ENCODE measurements at places on chromosomes 5 and 9.

GRCh38 chr5:164277720-164278119, 772.3 kb downstream of the MAT2B start:
- DNase-seq, result no peak

GRCh38 chr5:17147170-17147569, 70.3 kb upstream of the BASP1 start:
- DNase-seq, result no peak

GRCh38 chr5:81020478-81021167, 60.5 kb downstream of the RASGRF2 start:
- DNase-seq, result no peak

GRCh38 chr5:1175015-1175414, 26.4 kb upstream of the SLC6A19 start:
- no peak for DNase-seq

DNA sequence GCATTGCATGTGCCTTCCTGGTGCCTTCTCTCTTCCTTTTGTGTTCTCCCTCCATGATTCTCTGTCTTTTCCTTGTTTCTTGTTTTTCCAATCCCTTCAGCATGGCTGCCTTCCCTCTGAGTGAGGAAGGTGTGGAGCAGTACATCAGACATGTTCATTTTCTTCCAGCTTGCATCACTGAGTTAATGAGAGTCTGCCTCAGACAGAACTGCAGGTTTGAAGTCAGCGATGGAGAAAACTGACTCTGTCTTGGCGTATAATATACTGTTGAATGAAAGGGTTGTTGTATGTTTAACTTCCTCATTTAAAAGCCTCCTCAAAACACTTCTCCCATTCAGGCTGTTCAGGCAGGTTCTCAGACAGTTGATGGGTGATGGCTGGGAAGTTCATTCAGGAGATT, 129.3 kb downstream of the KDM4C start:
- DNase-seq, result no peak

- no peak for DNase-seq
Measured at GRCh38 chr9:71355884-71356283, 234.5 kb upstream of the TRPM3 start.

- DNase-seq, result no peak
Measured at GRCh38 chr5:83035373-83036100, 41.7 kb downstream of the TMEM167A start.

DNA sequence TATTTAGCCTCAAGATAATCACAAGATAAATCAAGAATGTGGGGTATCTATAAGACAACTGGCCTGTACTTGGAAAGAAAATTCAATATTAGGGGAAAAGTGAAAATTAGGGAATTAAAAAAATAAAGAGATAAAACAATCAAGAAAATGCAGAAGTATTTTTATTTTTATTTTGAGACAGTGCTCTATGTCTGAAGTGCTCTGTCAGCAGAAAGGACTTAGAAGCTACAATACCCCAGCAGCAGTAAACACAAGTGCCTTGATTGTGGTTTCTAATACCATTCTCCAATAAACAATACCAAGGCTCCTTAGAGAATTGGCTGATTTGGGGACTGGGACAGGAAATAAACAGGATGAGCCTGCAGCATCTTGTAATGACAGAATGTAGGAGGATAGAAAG, 144.9 kb downstream of the RFK start:
- DNase-seq, result no peak

GRCh38 chr9:3124001-3124400, 280.1 kb upstream of the PUM3 start:
- no peak for DNase-seq

- no peak for DNase-seq
Measured at GRCh38 chr5:5335107-5335506, 87.4 kb upstream of the ICE1 start.

GRCh38 chr5:61625681-61626621, 293.9 kb downstream of the ZSWIM6 start:
- peak; percentile 52 for DNase-seq

GRCh38 chr5:24817966-24818365, 173.2 kb upstream of the CDH10 start:
- no peak for DNase-seq

- DNase-seq, result no peak
Measured at GRCh38 chr9:18739127-18739526, 265.2 kb downstream of the ADAMTSL1 start.

DNA sequence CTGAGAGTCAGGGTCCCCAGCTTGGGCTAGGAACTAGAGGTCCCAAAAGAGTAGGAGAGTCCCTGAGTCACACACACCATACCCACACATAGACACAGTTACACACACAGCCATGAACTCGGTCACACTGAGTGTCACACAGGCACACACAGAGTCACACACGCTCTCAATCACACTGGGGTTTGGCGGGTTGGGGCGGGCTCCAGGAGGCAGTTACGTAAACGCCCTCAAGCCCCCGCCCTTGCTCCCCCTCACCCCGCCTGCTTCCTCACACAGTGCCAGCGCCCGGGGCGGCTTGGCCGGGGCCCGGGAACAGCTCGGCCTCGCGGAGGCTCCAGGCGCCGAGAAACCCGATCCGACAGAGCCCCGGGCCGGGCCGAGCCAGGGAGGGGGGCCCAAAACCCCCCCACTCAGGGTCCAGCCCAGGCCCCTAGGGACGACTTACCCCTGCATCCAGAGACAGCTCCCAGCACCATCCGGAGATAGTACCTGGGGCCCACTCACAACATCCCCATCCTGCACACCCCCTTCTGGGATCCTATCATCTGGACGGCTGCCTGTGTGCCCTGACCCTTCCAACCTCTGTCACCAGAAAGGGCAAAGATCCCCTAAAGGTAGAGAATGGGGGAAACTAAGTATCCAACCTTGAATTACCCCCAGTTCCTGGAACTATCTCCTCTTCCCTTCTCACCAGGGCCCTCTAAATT, 3.5 kb upstream of the CNTFR start:
- no peak for DNase-seq

DNA sequence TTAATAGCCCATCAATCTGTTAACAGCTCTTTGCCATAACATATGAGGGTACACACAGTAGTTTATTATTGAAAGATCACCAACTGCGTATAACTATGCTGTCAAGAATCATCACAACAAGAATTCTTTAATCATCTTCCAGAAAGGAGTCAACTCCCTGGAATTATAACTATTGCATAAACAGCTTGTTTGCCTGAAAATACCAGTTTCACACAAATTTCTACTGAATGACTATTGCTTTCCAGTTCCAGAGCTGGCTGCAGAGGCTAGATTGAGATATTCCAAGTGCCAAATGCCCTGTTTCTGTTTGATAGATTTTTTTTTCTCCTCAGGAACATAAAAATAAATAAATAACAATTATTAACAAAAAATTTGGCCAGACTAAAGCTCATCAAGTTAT, 444.7 kb downstream of the TLE1 start:
- DNase-seq, result no peak

DNA sequence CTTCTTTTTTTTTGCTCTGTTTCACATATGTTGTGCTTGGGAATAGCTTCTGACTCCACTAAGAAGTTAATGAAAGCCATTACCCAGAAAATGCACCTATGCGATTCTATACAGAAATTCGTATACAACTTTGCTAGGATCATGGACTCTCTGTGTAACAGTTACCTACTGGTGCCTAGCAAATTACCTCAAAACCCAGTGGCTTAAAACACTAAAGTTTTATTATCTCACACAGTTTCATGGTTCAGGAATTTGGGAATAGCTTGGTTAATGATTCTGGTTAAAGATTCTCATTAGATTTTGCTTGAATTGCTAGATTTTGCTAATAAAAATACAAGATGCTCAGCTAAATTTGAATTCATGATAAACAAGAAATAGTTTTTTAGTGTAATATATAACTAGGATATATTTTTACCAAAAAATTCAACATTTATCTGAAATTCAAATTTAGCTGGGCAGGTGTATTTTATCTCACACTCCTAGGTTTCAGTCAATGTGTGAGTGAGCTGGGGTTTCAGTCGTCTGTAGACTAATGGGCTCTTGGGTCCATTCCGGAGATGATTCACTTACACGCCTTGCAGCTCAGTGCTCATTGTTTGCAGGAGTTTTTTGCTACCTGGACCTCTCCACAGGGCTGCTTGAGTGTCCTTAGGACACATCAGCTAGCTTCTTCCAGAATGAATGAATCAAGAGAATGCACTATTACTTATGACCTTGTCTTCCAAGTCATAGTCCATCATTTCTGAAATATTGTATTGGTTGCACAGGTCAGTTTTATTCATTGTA, 75.1 kb downstream of the MROH2B start:
- no peak for DNase-seq

DNA sequence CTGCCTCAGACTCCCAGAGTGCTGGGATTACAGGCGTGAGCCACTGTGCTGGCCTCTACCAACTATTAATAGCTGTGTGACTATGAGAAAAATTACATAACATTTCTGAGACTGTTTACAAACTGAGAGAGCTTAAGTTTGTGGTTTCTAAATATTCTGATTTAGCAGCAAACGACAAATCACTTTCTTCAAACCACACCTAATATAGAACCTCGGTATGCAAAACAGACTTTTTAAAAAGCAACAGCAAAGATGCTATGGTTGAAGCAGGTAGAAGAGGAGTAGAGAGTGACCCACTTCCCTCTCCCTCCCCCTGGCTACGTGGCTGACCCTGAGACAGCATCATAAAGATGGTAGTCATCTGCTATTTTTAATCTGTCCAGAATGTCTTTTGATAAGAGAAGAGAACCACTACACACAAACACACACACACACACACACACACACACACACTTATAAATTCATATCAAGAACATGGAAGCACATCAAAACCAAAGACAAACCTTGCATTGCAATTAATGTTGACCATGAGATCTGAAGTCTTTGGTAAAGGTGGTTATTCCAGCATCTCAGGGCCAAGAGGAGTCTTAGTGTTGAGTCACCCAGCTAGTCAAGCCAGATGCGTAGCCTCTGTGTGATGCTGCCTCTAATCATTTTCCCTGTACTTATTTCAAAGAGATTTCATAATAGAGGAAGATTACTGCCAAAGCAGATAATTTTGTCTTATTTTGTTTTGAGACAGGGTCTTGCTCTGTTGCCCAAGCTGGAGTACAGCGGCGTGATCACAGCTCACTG, 58.1 kb upstream of the TMEM215 start:
- no peak for DNase-seq

GRCh38 chr5:81843845-81844244, 92.9 kb upstream of the SSBP2 start:
- no peak for DNase-seq

DNA sequence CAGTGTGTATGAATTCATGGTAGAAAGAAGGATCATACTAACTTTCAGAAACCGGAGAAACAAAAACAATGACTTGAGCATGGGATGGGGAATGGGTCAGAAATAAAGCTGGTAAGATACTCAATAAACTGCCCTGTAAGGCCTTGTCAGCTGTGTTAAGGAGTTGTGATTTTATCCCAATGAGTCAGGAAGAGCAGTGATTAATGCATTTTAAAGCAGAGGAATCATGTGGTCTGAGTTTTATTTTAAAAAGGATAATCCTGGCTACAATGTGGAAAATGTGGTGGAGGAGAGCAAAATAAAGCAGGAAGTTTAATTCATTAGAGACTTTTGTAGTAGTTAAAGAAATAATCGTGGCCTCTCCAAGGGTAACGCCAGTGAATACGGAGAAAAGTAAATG, 28.7 kb downstream of the DHX29 start:
- DNase-seq, result no peak

DNA sequence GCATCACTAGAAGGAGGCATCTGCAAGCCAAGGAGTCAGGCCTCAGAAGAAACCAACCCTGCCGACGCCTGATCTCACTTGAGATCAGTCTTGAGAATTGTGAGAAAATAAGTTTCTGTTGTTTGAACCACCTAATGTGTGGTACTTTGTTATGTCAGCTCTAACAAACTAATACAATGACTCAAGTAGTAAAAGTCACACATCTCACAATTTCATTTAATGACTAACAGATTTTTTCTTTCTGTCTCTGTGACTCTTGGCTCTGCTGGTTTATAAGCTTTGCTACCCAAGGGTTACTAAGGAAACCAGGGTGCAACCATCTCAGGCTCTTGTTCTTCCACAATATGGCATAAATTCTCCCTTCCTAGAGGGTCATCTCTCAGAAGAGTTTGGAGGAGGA, 315.8 kb upstream of the GRAMD2B start:
- DNase-seq, result no peak

DNA sequence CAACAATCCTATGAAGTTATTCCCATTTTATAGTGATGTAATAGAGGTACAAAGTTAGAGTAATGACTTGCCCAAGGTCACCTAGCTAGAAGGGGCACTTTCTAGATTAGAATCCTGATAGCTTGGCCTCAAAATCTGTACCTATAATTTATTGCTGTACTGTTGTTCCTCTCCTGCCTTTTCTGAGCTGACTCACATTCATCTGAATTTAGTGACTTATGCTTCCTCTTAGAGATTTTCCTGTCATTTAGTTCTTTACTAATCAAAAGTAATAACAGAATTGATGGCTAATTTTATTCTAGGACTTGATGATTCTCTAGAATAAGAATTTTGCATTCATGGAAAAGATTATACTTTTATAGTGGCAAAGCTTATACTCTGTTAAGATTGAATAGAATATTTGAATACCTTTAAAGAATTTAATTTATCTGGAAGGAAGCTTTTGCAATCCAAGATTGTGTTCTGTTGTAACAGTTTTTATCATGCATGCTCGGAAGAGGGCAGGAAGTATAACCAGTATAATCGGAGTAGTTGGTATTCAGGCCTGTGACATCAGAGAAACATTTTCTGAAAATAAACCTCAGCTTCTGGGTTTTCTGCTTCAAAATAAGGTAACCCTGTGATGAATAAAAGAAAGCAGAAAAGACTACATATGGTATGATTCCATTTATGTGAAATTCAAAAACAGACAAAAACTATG, 21.3 kb downstream of the CYSTM1 start:
- DNase-seq, result no peak

GRCh38 chr9:128416432-128417019, 4.1 kb upstream of the CERCAM start:
- no peak for DNase-seq

- no peak for DNase-seq
Measured at GRCh38 chr5:55306641-55307382, 682 bp downstream of the DHX29 start.

DNA sequence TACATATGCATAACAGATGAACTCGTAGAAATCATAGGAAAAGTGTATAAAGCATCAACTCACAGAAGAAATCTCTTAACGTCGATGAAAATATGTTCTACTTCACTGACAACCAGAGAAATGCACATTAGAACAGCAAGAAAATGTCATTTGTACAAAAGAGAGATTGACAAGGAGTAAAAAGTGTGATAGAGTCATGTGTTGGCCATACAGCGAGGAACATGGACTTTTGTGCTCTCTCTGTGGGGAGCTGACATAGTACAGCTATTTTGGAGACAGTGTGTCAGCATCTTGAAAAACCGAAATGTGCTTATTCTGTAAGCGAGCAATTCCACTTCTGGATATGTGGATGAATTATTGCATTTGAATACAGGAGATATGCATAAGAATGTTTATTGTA, 477.9 kb downstream of the ICE1 start:
- no peak for DNase-seq

DNA sequence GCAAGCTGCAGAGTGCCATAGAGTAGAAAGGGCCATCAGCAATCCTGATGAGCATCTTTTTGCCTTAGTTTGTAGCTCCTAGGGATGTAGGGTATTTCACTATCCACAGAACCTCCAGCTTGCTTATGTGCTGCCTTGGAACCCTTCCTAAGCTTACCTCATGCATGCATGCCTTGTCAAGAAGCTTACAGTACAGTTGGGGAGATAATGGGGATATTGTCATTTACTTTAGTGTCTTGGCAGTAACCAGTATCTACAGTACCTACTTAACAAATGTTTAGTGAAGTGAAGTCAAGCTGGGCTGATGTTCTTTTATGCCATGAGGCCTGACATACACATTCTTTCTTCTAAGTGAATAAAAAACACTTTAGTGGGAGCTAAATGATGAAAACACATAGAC, 164.6 kb upstream of the PPP1R2B start:
- no peak for DNase-seq

Measured in activated CD4-positive, alpha-beta T cell treated with anti-CD3 and anti-CD28 coated beads for 48 hours (primary cell).